Amniotic stem cell (primary cell): ENCODE measurements at places on chromosomes 6 and 20.
A peak's percentile ranks its signal among the peaks of the same experiment; 100 is the strongest.

DNA sequence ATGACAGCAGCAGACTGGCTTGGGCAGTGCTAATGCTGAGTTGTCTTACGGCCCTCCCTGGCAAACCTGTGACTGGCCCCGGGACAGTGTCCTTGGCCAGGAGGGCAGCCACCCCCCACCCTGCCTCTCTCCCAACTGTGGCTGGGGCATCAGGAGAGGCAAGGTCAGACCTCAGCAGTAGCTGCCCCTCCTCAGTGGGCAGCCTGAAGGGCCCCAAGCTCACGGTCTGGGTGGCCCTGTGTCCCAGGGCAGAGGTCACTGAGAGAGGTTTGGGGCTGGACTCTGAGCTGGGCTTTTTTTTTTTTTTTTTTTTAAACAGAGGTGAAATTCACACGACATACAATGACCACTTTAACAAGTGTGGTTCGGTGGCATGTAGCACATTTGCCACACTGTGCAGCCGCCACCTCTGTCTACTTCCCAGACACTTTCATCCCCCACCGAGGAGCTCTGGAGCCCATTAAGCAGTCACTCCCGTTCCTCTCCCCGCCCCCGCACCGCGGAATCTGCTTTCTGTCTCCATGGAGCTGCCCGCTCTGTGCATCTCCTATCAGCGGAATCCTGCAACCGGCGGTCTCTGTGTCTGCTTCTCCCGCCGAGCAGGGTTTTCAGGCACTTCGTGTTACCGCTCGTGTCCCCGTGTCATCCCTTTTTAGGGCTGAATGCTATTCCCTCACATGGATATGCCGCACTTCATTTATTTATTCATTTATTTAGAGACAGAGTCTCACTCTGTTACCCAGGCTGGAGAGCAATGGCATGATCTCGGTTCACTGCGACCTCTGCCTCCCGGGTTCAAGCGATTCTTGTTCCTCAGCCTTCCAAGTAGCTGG lies 67.9 kb upstream of the GATA5 start:
- no peak for DNase-seq

DNA sequence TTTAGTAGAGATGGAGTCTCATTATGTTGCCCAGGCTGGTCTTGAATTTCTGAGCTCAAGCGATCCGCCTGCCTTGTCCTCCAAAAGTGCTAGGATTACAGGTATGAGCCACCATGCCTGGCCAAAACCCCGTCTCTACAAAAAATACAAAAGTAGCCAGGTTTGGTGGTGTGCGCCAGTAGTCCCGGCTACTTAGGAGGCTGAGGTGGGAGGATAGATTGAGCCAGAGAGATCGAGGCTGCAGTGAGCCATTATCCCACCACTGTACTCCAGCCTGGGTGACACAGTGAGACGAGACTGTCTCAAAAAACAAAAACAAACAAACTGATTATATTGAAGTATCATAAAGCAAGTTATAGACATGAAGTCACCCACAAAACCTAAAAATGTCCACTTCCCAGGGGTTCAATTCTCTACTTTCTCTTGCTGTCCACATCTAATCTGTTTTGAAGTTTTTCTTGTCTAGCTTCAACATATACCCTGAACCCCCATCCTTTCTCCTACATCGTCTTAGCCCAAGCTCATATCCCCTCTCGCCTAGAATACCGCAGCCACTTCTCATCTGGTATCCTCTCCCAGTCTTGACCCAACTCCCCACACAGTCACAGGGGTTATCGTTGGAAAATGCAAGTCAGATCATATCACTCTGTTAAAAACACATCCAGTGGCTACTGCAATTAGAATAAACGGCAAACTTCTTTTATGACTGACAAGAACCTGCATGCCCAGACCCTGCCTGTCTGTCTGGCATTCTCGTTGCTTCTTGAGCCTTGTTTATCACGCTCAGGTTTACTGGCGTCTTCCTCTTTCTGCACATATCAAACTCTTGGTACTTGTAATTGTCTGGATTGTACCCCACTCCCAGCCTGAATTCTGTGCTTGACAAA lies 20.1 kb upstream of the NCOA3 start:
- DNase-seq, result no peak

- no peak for DNase-seq
Measured at GRCh38 chr6:169850746-169851145, 99.3 kb downstream of the ERMARD start.

GRCh38 chr6:152458648-152459644 lies 178.2 kb downstream of the SYNE1 start:
- no peak for DNase-seq

DNA sequence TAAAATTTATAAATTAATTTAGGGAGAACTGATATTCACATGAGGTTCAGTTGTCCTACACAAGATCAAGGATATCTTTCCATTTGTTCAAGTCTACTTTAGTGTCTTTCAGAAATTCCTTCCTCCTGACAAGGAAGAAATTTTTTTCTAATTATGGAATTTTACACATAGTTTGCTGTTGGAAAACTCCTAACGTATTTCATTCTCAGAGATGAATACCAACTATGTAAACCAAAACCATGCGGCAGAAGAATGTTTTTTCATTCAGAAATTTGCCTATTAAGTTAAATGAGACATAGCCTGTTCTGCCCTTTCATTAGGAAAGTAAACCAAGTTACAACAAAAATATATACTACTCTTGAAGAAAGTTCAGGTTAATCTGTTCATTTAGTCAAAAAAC lies 111.2 kb upstream of the PRDM1 start:
- no peak for DNase-seq

- no peak for DNase-seq
Measured at GRCh38 chr6:38248500-38249234, 391.1 kb downstream of the BTBD9 start.

GRCh38 chr6:13009461-13009860 lies 292.9 kb downstream of the PHACTR1 start:
- no peak for DNase-seq

GRCh38 chr6:141541581-141542324 lies 591.0 kb upstream of the GJE1 start:
- no peak for DNase-seq

- no peak for DNase-seq
Measured at GRCh38 chr6:140208286-140208685, 833.8 kb upstream of the CITED2 start.

DNA sequence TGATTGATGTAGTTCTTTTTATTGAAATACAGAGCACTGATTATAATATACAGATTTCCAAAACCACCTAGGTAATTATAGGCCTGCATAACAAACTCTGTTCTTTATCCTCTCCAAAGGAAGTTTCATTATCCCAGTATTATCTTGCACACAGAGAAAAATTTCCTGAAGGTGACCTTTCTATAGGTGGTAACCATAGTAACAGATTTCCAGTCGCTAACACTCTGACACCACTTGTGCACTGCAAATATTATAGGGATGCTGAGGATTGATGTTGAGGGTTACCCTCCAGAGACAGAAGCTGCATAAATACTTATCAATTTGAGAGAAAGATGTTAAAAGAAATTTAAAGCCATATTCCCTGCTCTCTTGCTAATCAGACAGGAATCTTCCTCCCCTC lies 274.5 kb upstream of the NRSN1 start:
- DNase-seq, result no peak

DNA sequence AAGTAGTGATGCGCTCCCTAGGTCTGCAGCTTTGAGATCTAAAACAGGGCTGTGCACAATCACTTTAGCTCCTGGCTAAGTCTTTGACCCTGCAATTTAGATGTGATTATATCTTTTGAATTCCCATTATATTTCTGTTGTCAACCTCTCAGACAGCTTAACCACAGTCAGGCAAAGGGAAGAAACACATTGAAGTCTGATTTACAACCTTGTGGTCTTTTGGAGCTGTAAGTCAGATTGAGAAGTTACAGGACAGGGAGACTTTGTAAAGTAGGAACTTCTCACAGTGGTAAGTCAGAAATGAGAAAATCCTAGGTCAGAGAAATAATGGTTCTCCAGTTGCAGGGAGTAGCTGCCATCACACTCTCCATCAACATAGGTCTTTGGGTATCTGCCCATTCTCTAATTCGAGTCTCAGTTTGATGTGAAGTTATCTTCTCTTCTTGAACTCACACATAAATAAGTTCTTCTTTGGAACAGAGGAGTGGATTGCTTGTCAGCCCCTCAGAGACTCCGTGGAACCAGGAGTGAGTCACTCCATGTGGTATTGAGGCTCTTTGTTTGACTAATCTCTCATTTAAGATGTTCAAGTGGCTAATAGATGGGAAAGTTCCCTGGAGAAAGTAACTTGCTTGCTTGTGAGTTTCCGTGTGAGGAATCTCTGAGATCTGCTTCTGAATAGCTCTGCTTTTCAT lies 35.0 kb upstream of the SGK1 start:
- DNase-seq, result no peak

GRCh38 chr20:7908905-7909304 lies 31.4 kb downstream of the HAO1 start:
- DNase-seq, result no peak

GRCh38 chr6:4280707-4281106 lies 145.3 kb upstream of the ECI2 start:
- peak; percentile 72 for DNase-seq

DNA sequence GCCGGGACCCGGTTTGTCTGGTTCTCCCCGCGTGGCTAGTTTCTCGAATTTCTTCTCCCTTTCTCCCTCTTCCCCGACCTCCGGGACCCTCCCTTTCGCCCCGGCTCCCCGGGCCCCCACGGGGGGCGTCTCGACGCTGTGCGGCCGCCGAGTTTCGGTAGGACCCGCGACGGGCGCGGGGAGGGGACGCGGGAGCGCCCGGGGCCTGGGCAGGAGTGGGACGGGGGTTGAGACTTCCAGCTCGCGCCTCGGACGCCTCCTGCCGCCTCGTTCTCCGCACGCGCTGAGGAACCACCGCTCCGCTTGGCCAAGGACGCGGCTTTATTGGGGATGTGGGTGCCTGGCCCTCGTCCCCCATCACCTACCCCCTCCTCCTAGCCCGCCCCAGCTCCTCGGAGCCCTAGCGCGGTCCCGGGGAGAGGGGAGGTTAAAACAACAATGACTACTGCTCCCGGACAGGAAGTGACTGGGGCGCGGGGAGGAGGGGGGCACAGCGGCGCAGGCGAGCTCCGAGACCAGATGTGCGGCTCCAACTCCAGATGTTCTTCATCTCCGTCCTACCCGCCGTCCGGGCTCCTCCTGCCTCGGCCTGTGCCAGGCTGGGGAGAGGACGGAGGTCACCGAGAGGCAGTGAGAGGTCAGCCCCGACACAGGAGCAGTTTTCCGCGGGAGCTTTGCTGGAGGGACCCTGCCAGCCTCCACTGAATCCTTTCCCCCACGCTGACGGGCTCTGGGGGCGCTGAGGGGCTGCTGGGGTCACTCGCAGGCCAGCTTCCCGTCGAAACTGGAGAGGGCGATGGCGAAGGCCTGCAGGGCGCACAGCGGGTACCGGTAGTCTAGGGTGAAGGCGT lies 917 bp upstream of the TEAD3 start:
- DNase-seq, result peak; percentile 38
